ENCODE measurements at places on chromosomes 6 and 20.

GRCh38 chr6:193773-194310, 98.4 kb upstream of the DUSP22 start:
- DNase-seq, result peak; percentile 65

DNA sequence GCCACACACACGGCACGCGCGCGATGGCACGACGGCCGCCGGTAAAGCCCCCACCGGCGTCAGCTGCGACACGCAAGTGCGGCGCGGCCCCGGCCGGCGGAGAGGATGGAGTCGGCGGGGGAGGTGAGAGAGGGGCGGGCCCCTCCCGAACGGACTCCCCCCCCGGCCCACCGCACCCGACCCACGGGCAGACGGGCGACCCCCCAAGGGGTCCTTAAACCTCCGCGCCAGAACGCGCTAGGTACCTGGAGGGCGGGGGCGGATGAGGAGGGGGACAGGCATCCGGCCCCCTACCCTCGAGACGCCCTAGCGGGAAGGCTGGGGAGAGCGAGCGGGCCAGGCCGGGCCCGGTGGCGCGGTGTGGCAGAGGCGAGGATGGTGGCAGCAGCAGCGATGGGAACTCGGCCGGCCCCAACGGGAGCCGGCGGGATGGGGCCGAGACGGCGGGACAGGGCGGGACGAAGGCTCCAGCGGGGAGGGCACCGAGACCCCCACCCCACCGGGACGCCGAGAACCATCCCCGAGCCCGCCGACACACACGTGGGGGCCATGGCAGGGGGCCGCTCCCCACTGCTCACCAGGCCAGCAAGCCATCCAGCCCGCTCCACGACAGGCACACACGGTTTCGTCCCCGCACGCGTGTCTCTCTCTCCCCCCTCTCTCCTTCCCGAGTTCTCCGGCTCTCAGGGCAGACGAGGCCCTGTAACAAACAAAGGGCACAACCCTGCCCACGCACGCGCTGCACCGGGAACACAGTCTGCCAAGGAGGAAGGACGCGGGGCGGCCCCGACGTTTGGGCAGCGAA, 1515.4 kb upstream of the DEFB115 start:
- DNase-seq, result no peak

- DNase-seq, result no peak
Measured at GRCh38 chr6:2560917-2561698, 189.6 kb downstream of the MYLK4 start.

DNA sequence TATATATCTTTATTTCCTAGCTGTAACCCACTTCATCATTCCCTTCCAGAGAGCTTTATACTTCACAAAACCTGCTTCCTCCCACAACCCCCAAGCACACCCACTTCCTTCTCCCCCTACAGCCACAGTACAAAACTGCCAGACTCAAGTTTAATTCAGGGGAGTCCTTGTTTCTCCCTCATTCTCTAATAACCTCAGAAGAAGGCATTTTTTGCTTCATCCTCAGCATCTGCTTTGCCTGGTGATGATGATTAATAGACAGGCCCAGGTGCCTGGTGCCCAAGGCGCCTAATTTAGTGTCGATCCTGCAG, 414.3 kb downstream of the KIF16B start:
- no peak for DNase-seq

GRCh38 chr6:134750669-134751068, 199.2 kb downstream of the ALDH8A1 start:
- no peak for DNase-seq

- no peak for DNase-seq
Measured at GRCh38 chr6:45531999-45532595, 154.4 kb upstream of the SUPT3H start.

DNA sequence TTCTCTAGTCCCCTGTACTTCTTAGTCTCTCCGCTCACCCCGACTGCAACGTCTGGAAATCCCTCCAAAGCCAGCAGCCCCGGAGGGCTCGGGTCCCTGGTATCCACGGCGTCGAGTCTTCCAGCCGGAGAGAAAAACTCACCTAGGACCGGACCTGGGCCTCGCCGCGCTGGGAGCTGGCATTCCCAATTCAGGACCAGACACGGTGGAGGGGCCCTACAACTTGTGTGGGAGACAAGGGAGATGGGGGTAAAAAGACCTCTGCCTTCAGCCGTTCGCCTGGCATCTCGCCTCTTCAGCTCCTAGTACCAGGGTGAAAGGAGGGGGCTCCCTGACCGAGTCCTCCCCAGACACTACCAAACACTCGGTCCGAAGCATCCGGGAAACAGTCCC, 64.3 kb downstream of the GPX5 start:
- peak; percentile 5 for DNase-seq

GRCh38 chr20:57139342-57140093, 126.9 kb downstream of the BMP7 start:
- DNase-seq, result no peak

GRCh38 chr6:128657181-128657580, 136.8 kb upstream of the PTPRK start:
- no peak for DNase-seq

DNA sequence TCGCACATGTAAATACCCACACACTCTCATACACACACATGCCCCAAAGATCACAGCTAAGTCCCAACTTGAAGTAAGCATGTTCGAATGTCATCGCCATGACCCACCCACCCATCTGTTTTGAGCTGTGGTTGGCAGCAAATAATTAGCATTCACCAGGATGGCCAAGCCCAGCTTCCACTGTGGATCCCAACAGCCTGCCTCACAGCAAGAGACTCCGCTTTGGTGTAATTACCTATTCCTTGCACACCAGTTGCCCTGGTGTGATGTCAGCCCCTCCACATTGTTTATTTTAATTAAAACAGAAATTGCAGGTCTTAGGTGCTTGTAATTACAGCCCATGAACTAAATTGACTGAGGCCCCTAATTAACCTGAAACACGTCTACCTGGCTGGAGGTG, 81.1 kb downstream of the MAFB start:
- DNase-seq, result no peak

GRCh38 chr6:142255785-142256184, 46.0 kb upstream of the ADGRG6 start:
- DNase-seq, result no peak

DNA sequence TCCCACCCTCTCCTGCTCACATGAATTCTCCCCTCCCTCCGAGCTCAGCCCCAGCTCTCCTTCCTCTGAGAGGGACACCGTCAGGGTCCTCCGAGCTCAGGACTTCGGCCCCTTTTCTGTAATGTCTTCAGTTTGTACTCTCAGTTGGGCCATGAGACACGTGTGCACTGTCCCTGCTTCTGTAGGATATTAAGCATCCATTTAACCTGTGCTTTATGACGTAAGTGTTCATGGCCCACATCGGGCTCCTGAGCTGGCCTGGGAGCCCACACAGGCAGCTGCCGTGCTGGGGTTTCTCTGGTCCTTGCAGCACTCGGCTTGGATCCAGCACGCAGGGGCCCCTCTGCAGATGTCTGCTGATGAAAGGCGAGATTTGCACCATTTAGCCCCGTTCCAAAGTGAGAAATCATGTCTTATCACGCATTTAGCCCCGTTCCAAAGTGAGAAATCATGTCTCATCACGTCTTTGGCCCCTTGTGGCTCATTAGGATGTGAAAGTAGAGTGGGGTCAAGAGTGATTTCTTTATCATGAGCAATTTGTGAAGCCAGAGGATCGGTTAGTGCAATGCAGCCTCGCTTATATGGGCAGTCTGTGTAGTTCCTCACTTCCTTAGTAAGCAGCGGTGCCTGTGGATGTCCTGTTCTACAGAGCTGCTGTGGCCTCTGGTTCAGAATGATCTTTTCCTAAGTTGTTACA, 25.3 kb downstream of the DUSP22 start:
- peak; percentile 52 for DNase-seq

GRCh38 chr6:68758559-68758958, 123.5 kb downstream of the ADGRB3 start:
- DNase-seq, result no peak

DNA sequence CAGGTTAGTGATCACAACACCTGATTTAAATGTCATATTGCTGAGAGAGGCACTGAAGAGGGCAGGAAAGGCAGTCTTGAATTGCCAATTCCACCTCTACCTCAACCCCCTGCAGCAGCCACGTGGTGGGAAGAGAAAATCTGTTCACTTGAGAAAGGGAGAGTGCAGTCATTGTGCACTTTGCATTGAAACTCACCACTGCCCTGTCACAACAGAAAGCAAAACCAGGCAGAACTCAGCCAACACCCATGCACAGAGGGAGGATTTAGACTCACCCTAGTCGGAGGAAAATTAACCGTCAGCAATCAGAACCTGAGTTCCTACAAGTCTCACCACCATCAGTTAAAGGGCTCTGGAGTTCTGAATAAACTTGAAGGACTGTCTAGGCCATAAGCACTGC, 1040.2 kb downstream of the HACE1 start:
- no peak for DNase-seq

- DNase-seq, result no peak
Measured at GRCh38 chr6:28817808-28818145, 106.0 kb downstream of the TRIM27 start.

GRCh38 chr6:18436341-18436740, 49.2 kb downstream of the RNF144B start:
- DNase-seq, result no peak

GRCh38 chr6:53647462-53648094, 18.0 kb downstream of the KLHL31 start:
- DNase-seq, result peak; percentile 80

DNA sequence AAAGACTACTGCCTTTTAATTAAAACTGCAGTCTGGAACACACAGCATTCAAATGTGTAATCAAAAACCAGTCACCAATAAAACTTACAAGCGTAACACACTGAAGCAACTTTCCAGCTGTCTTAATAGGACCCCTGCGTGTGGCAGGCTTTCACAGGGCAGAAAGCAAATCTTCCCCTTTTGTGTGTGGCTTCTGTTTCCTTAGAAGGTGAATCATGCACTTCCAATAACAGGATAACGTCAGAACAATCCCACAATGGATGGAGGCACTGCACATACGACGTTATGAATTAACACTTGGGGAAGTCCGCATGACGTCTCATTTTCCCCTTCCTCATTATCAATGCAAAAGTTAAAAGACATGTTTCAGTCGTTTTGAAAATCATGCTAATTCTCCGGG, 44.8 kb downstream of the INSM1 start:
- DNase-seq, result no peak

GRCh38 chr6:134686071-134686470, 263.8 kb downstream of the ALDH8A1 start:
- DNase-seq, result no peak

DNA sequence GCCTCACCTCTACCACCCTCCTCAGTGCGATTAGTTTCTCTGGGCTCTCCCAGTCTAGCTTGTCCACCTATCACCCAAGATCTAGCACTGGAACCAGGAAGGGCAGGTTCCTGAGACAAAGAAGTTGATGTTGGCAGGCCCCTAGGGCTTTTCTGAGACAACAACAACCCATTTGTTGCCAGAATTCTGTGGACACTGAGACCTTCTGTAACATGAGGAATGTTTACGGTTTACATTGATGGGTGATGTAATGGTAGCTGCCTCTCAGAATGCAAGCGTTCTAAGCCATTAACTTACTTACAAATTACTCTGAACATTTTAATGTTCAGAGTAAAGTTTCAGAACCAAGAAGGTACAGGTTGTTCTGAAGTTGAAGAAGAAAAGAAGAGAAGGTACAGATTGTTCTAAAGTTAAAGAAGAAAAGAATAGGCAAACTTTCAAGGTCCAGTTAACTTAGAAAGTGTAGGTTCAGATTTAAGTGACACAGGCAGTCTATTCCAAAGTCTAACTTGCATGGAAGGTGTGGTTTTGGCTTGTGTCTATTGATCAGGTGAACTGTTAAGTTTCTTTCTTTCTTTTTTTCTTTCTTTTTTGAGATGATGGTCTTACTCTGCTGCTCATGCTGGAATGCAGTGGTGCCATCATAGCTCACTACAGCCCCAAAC, 3.7 kb upstream of the MED23 start:
- DNase-seq, result no peak

DNA sequence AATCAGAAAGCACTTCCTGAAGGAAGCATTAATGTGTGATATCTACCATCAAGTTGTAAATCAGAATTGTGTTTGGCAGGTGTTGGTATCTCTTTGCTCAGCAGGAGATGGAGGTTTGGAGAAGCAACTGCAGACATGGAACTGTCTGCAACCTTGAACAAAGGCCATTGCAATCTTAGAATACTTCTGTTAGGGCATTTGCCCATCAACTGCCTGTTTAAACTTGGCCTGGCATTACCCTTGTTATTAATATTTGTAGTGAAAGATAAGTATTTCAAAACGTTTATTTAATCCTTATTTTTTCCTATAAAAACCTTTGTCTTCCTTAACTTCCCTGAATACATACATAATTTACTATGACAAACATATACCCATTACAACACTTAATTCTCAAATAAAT, 14.1 kb downstream of the GSTA5 start:
- no peak for DNase-seq

DNA sequence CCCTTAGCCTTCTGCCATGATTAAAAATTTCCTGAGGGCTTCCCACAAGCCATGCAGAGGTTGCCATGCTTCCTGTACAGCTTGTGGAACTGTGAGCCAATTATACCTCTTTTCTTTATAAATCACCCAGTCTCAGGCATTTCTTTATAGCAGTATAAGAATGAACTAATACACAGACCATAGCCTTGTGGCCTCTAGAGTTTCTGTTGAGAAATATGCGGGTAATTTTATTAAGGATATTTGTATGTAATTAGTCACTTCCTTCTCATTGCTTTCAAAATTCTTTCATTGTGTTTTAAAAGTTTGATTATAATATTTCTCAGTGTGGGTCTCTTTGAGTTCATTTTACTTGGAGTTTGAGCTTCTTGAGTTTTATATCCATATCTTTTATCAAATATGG, 484.9 kb downstream of the COL12A1 start:
- no peak for DNase-seq

GRCh38 chr6:160071805-160072690, 49.6 kb upstream of the SLC22A1 start:
- no peak for DNase-seq

GRCh38 chr20:12679447-12679846, 329.3 kb upstream of the SPTLC3 start:
- no peak for DNase-seq

Data from B cell (primary cell).